Fibroblast of skin of right biceps (primary cell): ENCODE measurements at places on chromosomes 7 and 10.
A peak's percentile ranks its signal among the peaks of the same experiment; 100 is the strongest.

DNA sequence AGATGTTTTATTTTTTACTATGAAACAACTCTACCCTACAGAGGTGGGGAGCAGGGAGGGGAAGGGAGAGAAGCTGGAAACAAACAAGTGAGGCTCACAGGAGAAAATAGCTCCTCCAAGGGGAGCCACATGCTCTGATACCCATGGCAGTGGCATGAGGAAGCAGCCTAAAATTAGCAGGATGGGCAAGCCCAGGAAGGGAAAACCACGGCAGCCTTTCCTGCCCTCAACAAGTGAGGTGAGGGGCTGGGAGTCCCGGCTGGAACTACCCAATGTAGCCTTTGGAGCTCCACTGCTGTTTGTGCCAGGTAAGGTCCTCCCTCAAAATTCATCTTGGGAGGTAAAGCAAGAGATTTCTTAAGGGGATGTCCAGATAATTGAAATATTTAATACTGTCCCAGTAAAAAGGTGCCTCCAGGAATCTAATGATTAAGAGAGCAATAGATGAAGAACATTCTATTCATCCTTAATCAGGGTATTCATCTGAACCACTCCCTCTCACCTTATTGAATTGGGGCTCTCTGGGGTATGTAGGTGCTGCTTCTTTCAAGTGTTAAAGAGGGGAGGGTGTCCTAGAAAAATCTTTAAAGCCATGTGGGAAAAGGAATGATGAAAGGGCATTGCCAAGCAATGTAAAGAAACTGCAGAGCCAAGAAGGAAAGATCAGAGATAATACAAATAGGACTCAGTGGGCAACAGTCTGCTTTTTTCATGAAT lies 12.8 kb upstream of the HERC4 start:
- no peak for DNase-seq

DNA sequence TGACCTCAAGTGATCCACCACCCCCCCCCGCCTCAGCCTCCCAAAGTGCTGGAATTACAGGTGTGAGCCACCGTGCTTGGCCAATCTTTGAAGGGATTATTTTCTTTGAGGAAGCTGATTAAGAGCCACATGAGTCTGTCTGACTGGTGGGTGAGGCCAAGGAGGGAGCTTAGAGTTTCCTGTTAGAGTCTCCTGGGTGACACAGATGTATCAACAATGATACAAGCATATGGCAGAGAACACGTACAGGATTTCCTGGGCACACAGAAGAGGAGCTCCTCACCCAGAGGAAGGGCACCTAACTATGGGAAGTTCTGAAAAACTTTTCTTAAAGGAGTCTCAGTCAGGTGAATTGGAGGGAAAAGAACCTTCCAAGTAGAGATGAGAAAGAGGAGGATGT lies 69.4 kb downstream of the GOLGA7B start:
- no peak for DNase-seq

DNA sequence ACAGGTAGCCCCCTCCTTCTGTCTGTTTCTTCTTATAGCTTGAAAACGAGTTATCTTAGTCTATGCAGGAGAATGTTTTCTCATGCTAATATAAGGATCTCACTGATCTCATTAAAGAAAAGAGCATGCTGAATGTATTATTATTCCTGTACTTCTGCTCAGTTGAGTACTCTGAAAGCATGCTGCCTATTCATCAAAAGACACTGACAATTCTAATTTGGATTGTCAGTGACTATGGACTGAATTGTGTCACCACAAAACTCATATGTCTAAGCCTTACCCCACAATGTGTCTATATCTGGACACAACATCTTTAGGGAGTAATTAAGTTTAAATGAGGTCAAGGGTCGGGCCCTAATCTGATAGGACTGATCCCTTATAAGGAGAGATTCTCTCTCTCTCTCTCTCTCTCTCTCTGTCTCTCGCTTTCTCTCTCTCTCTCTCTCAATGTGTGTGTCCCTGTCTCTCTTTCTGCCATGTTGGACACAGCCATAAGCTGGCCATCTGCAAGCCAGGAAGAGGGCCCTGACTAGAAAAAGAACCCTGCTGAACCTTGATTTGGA lies 98.4 kb downstream of the GNAT3 start:
- DNase-seq: no peak

DNA sequence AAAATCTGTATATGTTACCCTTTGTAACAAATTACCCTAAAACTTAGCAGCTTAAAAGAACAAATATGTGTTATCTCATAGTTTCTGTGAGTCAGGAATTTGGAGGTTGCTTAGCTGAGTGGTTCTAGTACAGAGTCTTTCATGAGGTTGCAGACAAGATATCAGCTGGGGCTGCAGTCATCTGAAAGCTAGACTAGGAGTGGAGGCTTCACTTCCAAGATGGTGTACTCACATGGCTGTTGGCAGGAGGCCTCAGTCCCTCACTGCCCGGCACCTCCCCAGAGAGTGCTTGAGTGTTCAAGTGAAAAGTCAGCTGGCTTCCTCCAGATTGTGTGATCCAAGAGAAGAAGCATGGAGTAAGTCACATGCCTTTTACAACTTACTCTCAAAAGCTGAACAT lies 16.9 kb upstream of the GGCT start:
- DNase-seq: peak; percentile 32
